ENCODE measurements at places on chromosomes 4 and X.

DNA sequence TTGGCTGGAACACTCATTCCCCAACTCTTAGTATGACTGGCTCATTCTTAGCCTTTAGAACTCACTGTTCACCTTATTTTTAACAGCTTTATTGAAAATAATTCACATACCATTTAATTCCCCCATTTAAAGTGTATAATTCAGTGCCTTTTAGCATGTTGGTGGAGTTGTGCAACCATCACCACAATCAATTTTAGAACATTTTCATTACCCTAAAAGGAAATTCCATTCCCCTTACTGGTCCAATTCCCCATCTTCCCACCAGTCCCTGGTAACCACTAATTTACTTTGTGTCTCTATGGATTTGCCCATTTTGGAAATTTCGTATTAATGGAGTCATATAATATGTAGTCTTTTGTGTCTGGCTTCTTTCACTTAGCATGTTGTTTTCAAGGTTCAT lies 19.7 kb downstream of the NHSL2 start:
- no peak for DNase-seq

GRCh38 chrX:41933546-41933945 lies 10.2 kb upstream of the CASK start:
- DNase-seq = no peak

GRCh38 chr4:1579001-1579900 lies 104.9 kb downstream of the FAM53A start:
- no peak for DNase-seq

DNA sequence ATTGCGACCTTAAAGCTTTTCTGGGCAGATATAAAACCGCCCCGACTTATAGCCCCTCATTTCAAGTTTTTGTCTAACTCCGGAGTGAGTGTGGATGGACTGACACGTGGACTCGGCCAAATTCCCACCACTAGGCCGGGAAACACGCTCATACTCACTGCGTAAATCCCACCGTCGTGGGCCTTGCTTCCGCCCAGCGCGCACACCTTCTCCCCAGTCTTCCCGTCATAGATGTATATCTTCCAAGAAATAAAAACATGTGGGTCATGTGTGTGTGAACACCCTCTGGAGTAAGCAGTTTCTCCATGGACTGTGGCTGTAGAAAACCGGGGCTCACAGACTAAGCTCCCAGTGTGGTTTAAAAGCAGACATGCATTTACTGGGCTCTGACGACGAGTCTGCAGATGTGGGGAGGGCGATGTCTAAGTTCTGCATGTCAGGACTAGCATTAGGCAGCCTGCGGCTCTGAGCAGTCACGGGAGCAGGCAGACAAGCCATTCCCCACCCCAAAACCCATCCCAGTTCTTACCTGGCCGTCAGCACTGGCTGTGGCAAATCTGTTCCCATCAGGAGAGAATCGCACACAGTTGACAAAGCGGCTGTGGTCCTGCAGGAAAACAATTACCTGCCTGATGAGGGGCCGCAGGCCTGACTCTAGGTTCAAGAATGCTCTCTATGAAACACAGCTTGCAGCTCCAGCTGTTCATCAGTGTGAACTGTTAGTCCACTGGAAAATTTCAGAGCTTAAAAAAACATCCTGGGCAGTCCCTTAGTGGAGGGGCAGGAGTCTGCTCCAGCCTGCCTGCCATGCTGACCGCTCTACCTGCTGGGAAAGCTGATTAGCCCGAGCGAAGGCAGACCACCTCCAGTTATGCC lies 28.2 kb downstream of the WDR1 start:
- no peak for DNase-seq

DNA sequence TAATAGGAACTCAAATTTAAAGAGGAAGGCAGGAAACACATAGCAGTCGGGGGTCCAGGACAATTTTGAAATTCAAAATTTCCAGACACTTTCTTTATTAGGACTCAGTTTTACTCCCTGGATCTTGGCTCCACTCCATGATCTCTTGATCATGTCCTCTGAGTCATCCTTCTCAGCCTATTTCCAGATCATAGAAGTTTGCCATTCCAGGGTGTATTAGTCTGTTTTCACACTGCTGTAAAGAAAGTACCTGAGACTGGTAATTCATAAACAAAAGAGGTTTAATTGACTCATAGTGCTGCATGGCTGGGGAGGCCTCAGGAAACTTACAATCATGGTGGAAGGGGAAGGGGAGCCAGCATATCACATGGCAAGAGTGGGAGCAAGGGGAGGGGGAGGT lies 564.7 kb upstream of the ACTRT1 start:
- DNase-seq = no peak

GRCh38 chrX:38055170-38055847 lies 49.0 kb downstream of the SYTL5 start:
- no peak for DNase-seq

- no peak for DNase-seq
Observed at GRCh38 chr4:183211533-183211932, 108.5 kb downstream of the CLDN22 start.

GRCh38 chr4:15754323-15754722 lies 23.8 kb upstream of the CD38 start:
- no peak for DNase-seq

DNA sequence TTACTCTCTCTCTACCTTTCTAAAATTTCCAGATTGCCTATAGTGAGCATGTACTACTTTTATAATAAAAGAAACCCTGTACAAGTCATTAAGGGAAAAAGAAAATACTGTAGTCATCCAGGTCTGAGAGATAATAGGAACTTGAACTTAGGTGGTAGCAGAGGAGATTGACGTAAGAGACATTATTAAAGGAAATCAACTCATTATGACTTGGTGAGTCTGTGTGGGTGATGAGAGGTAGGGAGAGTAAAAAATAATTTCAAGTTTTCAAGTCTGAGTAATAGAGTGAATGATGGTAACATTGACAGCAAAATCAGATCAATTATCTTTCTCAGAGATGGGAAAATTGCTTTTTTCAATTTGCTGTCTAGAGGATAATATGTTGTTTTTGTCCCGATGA lies 44.0 kb upstream of the ZCCHC12 start:
- no peak for DNase-seq

DNA sequence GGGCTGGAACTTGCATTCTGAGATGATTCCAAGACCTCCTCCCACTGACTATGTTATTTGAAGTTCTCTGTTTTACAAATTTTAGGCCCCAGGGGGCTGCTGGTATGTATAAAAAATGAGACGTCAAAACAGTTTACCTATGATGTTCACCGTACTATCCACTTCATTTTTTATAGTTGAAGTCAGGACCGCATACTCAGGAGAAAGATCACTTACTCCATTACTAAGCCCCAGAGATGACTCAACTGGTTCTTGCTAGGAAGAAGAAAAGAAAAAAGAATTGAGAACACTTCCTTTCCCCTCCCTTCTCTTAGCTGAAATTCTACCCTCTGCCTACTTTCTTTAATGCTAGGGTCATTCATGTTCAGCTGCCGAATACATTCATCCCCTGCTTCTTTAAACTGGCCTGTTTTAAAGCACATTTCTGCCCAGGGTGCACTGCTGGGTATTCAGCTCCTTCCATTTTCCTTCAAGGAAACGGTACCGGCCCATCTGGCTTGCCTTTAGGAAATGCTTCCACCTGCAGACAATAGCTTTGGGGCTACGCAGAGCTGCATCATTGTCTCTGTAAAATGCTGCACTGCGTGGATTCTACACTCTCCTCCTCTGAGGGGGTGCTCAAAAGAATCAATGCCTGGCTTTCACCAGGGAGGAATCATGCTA lies 66.2 kb downstream of the IRF2 start:
- no peak for DNase-seq

DNA sequence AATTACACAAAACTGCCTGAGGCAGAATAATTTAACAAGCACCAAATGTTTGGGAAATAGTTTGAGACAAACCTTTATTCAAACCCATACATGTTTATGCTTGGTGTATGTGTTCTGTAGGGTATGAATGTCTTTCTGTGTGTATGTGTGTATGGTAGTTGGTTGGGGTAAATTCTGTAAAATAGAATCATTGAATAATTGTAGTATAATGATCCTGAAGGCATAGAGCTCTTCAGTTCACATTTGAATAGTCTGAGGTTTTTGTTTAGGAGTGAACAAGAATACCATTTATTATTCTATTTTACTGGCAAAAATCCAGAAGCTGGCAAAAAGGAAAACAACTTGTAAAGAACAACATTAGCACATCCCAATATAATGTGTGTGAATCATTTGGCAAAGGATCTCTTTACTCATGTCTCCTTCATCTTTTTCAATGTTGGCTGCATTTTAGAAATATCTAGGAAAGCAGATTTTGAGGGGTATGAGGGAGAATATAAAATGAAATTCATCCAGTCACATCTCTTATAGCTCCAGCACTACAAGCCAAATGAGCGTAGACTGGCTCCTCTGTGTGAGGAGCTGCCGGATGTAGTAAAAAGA lies 360.0 kb downstream of the CHIC1 start:
- DNase-seq = no peak

DNA sequence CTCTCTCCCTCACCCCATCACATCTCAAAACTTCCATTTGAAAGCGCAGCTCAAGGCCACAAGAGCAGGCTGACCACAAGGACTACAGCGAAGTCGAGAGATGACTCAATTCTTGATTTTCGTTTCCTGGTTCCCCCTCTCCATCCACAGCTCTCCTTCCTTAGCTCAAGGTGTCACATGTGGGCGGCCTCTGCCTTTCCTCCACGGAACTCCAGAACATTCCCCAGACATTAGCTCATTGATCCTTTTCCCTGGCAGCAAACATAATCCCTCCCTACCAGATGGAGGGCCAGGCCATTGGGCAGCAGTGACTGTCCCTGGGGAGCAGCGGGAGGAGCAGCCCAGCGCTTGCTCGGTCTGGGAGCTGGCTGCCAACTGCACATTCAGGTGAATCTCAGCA lies 56.3 kb downstream of the CCDC149 start:
- DNase-seq = no peak

- no peak for DNase-seq
Observed at GRCh38 chr4:16691450-16691849, 207.0 kb downstream of the LDB2 start.

- DNase-seq = no peak
Observed at GRCh38 chr4:145580906-145581305, 38.3 kb upstream of the MMAA start.

- DNase-seq = no peak
Observed at GRCh38 chr4:8847764-8848163, 23.9 kb downstream of the HMX1 start.

- no peak for DNase-seq
Observed at GRCh38 chr4:151668689-151669402, 92.0 kb downstream of the GATB start.

DNA sequence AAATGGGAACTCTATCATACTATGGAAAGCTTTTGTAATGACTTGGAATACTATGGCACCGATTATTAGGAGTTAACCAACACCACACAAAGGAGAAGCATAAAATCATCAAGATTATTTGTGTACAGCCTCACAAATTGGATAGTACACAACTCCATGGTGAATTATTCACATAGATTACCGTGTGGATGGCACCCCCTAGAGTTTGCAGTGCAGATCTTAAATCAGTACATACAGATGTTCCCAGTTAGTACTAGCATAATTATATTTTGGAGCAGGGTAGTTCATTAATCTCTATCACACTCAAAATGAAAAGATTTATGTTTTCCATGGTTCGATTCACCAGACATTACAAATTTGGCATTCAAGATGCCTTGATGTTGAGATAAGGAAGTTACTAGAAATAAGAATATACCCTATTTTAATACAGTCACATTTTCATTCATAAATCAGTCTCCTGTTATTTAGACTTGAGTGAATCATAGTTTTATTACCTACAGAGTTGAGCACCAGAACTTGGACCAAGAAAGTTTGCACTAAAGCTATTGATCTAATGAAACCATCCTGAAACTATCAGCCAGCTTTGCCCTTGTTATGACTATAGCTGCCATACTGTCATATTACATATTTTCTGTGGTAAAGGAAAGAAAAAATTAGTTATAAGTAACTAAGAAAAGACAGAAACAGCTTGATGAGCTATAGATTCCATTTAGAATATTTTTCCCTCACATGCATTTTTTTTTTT lies 531.8 kb downstream of the GLUD2 start:
- DNase-seq = no peak

- no peak for DNase-seq
Observed at GRCh38 chr4:7128234-7128633, 60.4 kb upstream of the GRPEL1 start.

- no peak for DNase-seq
Observed at GRCh38 chrX:39320165-39320564, 518.9 kb downstream of the MID1IP1 start.

GRCh38 chr4:179989975-179990374 lies 2253.2 kb upstream of the TENM3 start:
- DNase-seq = no peak

- DNase-seq = no peak
Observed at GRCh38 chr4:166675411-166675810, 558.9 kb downstream of the SPOCK3 start.

DNA sequence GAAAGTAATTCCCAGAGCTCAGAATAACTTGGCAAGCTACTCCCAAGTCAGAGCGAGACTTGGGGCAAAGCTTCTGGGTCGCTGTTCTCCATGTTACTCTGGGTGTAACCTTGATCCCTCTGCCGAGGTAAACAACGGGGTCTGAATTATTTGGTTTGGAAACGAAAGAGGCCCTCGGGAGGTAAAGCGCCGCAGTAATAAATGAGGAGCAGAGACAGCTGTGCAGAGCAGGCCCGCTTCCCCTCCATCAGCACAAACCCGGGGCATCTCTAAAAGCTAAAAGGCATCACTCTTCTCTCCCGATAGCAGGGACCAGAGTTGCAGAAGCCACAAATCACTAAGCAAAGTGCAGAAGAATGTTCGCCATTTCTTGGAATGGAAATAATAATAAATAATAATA lies 561.5 kb downstream of the BCOR start:
- no peak for DNase-seq

All from cortex of kidney (tissue), 1 donor.